ENCODE measurements at places on chromosomes 1 and 21.

DNA sequence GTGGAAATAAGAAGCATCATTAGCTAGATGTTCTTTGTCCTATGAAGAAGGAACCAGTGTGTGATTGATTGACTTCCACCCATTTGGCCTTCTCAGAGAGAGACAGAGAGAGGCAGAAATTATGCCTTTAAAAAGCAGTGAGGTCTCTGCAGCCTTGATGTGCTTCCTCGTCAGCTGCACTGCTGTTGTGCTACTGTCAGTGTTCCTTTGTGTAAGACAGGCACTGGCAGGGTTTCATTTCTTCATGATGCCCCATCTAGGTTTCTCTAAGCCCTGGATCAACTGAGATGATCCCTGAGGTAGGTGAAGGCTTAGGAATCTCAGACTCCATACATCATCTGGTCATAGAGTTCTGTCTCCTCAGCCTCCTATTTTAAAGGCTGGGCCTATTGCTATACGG lies 34.9 kb downstream of the GPR3 start:
- DNase-seq, result no peak

- no peak for DNase-seq
Observed at GRCh38 chr1:164659621-164660411, 100.8 kb downstream of the PBX1 start.

GRCh38 chr1:110237386-110238152 lies 27.5 kb downstream of the KCNC4 start:
- no peak for DNase-seq

DNA sequence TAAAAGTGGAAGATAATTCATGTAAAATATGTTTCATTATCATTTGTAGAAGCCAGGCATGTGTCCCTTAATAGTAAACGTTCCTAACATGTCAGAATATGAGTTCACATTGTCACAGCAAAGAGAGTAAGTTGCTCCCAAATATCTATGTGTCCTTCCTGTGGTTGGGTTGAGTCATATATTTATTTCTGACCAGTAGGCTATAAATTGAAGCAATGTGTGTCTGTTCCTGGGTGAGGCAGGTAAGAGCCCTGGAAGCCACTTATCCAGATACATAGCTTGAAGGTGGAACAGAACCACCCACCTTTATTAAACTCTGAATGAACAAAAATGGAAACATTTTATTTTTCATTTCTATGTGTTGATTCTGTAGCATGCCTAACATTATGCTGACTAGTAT lies 2251.6 kb downstream of the NCAM2 start:
- DNase-seq, result no peak

GRCh38 chr1:189616893-189617292 lies 860.8 kb downstream of the BRINP3 start:
- DNase-seq, result no peak

GRCh38 chr1:86468501-86468977 lies at the start of gene CLCA1:
CLCA1 (plus strand) TSS chr1:86468927; CDS start chr1:86468972, 45 bp downstream.
- DNase-seq, result no peak

DNA sequence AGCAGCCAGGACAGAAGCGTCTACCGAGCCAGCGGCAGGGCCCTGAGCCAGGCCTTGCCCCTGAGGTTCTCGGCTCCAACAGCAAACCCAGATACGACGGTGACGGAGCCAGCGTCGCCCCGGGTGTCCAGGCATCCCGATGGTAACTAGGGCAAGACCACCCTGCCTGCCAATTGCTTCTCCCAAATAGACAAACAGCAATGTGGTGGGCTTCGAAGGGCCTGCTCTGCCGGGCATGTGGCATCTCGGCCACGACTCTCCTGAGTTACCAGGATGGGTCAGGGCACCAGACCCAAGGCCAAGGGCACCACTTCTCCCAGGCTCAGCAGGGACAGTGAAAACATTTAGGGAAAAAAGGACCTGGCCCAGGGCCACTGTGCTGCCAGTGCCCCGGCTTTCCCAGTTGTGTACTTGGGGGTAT lies 3.2 kb upstream of the ACTRT2 start:
- no peak for DNase-seq

- no peak for DNase-seq
Observed at GRCh38 chr1:62682531-62682930, 5.7 kb downstream of the DOCK7 start.

GRCh38 chr1:220380885-220381284 lies 108.6 kb upstream of the RAB3GAP2 start:
- DNase-seq, result no peak

GRCh38 chr1:111585447-111586086 lies 34.0 kb upstream of the RAP1A start:
- DNase-seq, result no peak

DNA sequence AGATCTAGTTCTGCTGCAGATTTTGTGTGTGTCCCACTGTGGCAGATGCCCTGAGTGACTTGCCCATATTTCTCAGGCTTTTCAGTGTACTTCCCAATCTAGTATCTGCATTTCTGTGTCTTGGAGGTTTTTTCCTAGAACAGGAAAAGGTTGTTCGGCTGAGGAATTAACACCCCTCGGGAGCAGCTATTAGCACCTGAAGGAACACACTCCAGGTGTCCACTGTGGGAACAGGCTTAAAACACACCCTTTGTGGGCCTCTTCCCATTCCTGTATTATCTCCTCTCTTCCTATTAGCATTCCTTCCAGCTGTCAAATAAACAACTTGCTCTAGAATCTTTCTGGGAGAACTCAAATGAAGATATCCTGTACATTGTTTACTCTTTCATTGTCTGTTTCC lies 178.3 kb downstream of the HMCN1 start:
- DNase-seq, result no peak

DNA sequence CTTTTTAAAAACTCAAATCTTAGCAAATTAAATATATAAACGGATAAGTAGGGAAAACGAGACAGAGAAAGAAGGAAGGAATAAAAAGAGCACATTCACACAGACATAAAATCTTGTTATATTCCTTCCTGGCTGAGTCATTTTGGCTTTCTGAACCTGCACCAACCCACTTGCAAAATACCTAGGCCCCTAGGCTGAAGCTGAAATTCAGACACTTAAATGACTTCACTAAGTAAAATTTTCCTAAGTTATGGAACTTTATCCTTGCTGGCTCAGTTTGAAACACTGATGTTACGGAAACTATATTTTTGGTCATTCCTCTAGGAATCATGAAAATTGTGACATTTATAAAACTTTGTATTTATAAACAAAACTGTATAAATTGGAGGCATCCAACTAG lies 462.8 kb upstream of the NFIA start:
- DNase-seq, result no peak

DNA sequence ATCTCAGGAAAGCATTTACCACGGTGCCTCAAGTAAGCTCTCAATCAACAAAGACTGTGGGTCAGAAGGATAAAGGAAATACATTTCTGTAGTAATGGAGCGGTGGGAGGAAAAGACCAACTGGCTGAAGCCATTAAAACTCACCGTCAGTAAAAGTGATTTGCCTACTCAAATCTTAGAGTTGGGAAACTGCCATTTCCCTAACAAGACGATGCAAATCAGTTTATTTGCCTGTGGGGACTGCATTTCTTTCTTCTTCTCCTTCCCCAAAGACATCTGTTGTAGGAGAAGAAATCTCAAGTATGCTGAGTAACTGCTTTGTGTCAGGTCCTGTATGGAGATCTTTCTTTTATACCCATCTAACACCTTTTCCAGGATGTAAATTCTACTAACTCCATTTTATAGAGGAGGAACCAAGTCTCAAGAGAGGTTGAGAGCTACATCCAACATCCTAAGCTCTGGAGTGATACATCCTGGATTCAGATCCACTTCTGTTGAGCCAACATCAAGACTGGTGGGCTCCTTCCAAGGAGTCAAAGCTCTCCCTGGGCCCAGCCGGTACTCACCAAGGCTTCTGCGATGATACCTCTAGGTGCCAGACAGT lies 219.3 kb upstream of the FGGY start:
- no peak for DNase-seq

GRCh38 chr21:34046917-34047316 lies 26.5 kb upstream of the MRPS6 start:
- DNase-seq, result no peak

GRCh38 chr1:16067127-16067768 lies 6.2 kb downstream of the FAM131C start:
- DNase-seq, result no peak

DNA sequence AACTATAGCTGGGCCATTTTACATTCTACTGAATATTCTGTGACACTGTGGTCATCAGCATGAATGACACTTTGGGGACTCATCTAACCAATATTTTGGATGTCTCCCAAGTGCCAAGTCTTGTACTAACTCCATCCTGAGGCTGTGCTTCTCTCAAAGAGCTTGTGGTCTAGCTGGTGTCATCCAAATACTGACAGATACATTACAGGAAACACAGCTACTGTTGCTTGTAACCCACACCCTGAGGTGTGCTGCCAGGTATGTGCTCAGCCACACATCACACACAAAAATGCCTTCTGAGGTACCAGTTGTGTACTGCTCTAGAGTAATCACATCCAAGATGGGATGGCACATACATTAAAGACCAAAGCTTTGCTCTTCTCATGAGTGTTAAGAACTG lies 81.6 kb downstream of the ST6GALNAC5 start:
- no peak for DNase-seq

GRCh38 chr1:71294178-71294577 lies 213.3 kb upstream of the ZRANB2 start:
- DNase-seq, result no peak

DNA sequence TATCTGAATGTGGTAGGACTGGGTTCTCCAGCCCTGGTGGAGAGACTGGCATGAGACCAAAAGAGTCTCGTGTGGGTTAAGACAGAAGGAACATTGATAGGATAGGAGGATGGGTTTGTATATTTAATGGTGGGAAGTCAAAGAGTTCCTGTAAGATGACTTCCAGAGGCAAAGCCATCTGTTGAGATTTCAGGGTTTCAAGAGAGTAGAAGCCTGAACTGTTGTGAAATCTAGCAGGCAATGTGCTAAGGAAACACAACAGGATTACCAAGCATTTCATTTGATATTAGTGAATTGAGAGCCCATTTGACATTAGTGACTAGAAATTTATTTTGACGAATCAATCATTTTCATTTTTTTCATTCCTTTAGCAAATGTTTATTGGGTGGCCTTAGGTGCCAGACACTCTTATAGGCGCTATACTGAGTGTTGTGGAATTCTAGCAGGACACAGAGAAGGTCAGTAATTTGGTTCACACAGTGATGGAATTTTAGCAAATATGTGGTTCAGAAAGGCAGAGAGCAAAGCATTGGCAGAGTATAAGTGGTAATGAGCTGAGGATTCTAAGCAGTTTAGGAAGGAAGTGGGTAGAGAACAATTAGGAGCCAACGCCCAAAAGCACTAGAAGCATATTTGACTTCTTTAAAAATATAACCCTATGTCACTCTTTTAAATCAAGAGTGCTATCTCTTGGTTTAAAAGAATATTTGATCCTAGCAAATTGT lies 149.3 kb downstream of the AK5 start:
- no peak for DNase-seq

DNA sequence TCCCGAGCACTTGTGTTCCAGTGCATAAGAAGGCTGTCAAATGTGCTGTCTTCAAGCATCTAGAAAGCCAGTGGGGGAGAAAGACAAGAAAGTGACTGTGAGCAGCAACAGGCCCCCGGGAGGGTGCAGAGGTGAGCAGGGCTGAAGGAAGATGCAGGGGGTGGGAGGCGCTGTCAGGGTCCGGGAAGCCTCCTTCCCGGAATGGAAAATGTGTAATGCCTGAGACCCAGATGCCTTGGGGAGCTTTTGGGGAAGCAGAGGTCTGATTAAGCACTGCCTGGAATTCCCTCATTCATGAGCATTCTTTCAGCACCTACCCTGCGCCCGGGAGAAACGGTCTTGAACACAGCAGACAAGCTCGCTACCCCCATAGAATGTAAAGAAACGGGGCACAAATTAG lies 1.3 kb downstream of the NPHP4 start:
- no peak for DNase-seq

DNA sequence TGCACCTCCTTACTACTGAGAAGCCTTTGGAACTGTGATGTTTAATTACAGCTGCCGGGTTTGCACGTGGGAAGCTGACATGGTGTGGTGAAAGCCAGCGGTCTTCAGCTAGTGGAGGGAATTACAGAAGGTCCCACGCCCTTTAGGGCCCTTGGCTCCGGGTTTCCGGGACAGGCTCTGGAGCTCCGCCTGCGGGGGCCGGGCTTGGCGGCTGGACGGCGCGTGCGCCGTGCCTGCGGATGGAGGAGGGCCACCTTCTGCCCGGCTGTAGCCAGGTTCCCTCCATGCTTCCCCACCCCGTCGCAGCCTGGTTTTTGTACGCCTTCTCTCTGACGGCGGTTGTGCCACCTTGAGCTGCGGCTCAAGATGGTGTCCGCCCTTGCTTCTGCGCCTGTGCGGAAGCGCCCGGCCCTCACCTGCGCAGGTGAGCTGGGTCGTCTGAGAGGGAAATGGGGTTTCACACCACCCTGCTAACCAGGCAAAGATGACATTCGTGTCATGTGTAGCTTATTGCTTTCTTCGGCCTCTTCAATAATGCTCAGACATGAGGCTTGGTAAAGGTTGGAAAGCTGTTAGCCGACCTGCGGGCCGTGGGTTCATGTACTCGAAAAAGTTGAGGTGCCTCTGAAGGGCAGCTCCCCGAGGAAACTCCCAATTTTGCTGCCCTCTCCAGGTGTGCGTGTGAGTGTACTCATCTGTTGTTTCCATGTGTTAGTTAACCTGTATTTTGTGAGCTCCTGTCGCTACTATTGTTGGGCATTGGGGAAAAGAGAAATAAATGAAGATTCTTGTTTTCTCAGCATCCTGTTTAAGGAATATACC lies 36.6 kb upstream of the OPRD1 start:
- DNase-seq, result peak; percentile 52

DNA sequence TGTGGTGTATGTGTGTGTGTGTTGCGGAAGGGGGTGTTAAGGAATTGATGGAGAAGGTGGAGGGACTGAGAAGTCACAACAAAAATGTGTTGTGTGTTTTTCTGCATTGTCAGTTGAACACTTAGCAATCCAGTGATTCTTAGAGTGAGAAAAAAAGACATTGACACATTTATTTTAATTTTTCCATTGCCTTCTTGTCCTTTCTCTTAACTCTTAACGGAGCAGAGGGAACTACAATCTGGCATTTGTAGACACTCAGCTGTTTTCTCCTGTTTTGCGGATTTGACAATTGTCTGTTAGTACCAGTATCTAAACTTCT lies 725 bp downstream of the C1orf53 start:
- DNase-seq, result no peak

GRCh38 chr1:220290140-220290761 lies 18.0 kb upstream of the RAB3GAP2 start:
- DNase-seq, result no peak
